ENCODE measurements at places on chromosomes 2 and 18.
A peak's percentile ranks its signal among the peaks of the same experiment; 100 is the strongest.

- no peaks in the 10 kb centered on the region for H3K36me3 ChIP-seq
- H3K27ac ChIP-seq = no peak overlapping the region
- peaks cover 7% of the 10 kb centered on the region for H3K27me3 ChIP-seq
Measured at GRCh38 chr2:109046925-109047508, 58.0 kb upstream of the EDAR start.

GRCh38 chr2:37566517-37566981 is 104.9 kb downstream of the CDC42EP3 start:
- H3K36me3 ChIP-seq = no peaks in the 10 kb centered on the region
- no peaks in the 10 kb centered on the region for H3K27me3 ChIP-seq
- H3K4me3 ChIP-seq = no peak overlapping the region
- no peak for DNase-seq
- no peak overlapping the region for H3K27ac ChIP-seq

DNA sequence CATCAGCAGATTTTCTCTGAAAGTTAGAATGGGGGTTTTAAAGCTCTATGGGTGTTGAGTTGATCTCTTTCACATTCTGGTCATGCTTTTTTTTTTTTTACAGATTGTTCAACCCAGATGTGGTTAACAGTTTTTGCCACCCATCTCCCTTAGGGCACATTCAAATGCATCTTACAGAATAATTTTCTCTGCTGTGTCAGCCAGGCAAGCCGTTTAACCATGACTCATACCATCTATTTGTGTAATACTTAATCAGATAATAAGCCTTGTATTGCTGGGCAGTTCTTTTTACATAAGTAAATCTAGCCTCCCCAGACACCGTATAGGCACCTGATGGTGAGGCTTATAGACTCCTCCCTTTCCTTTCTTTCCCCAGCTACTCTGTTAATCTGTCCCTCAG is 62.0 kb downstream of the TGIF1 start:
- no peaks in the 10 kb centered on the region for H3K36me3 ChIP-seq
- H3K4me3 ChIP-seq = no peak overlapping the region
- no peak overlapping the region for H3K27ac ChIP-seq
- H3K27me3 ChIP-seq = no peaks in the 10 kb centered on the region
- peaks cover 2% of the 10 kb centered on the region for H3K4me1 ChIP-seq
- no peak for DNase-seq

DNA sequence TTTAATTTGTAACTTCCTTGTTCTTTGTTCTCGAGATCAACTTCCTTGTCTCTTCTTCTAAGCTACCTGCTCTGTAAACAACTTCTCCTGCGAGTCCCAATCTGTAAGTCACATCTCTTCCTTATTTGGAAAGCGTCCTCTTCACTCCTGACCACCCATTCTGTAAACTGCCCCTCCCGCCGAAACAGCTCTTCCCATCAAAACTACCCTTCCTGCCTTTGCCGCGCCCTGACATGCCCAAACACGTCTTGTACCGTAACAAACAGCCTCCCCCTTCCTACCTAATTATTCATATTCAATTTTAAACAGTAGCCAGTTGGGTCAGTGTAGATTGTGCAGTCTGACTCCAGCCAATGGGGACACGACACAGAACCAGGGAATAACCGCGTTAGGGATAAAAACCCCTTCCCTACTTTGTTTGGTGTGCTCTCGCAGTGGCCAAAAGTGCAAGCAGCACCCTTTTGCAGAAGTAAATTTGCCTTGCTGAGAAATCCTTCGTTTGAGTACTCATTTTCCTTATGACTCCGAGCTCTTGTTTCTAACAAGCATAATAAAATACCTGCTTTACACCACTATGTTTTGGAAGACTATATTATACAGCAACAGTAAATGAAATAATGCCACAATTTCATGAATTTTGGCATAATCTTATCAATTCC is 39.8 kb downstream of the PIAS2 start:
- H3K27ac ChIP-seq = peak overlapping the region; percentile 52
- no peaks in the 10 kb centered on the region for H3K27me3 ChIP-seq
- peak overlapping the region; percentile 4 for H3K4me3 ChIP-seq
- no peak for DNase-seq
- peaks cover 16% of the 10 kb centered on the region for H3K4me1 ChIP-seq

GRCh38 chr18:32072321-32072720 is 19.4 kb upstream of the RNF138 start:
- peaks cover 2% of the 10 kb centered on the region for H3K4me1 ChIP-seq
- no peak overlapping the region for H3K27ac ChIP-seq
- no peak overlapping the region for H3K4me3 ChIP-seq
- H3K27me3 ChIP-seq = no peaks in the 10 kb centered on the region

DNA sequence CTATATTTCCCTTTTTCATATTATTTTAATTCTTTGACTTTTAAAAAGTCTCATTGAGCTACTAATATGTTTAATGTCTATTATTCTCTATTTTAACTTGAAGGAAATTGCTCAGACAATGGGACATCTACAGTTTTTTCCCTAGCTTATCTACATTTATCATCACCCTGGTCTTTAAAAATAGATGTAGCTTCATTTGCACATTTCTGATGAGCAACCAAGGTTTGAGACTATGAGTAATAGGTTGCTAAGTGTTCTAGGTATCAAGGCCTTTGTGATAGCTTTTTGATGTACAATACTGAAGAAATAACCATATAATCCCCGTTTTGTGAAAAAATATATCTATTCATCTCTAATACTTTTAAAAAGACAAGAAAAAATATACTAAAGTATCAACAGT is 47.0 kb downstream of the STAT4 start:
- peaks cover 2% of the 10 kb centered on the region for H3K27me3 ChIP-seq
- no peak overlapping the region for H3K27ac ChIP-seq
- DNase-seq = no peak
- no peaks in the 10 kb centered on the region for H3K36me3 ChIP-seq
- no peaks in the 10 kb centered on the region for H3K4me1 ChIP-seq

- DNase-seq = no peak
- no peaks in the 10 kb centered on the region for H3K4me1 ChIP-seq
- H3K4me3 ChIP-seq = no peak overlapping the region
- no peaks in the 10 kb centered on the region for H3K27me3 ChIP-seq
- H3K36me3 ChIP-seq = peaks cover 21% of the 10 kb centered on the region
Measured at GRCh38 chr18:36843784-36844183, 14.9 kb downstream of the KIAA1328 start.

GRCh38 chr2:177429688-177430325 is 37.2 kb downstream of the AGPS start:
- peaks cover 13% of the 10 kb centered on the region for H3K4me1 ChIP-seq
- peaks cover 68% of the 10 kb centered on the region for H3K36me3 ChIP-seq
- no peak overlapping the region for H3K4me3 ChIP-seq
- no peaks in the 10 kb centered on the region for H3K27me3 ChIP-seq
- no peak overlapping the region for H3K27ac ChIP-seq

DNA sequence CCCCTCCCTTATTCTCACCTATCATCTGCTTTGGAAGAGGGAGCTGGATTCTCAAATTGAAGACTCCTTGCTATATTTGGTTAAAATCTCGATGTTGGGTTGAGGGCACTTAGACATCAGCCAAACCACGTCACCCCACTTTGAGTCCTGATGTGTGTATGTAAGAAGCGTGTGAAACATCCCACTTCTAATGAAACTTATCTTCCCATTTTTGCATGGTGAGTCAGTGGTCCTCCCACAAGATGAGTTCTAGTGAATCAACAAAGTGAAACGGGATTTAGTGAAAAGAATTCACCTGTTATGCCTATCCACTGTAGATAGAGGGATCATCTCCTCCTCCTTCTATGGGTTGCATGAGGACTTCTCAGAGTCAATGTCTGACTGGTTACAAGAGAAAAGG is 51.4 kb upstream of the SPRED2 start:
- peaks cover 1% of the 10 kb centered on the region for H3K36me3 ChIP-seq
- no peak overlapping the region for H3K27ac ChIP-seq
- no peak for DNase-seq
- H3K27me3 ChIP-seq = peaks cover 19% of the 10 kb centered on the region
- H3K4me3 ChIP-seq = no peak overlapping the region

GRCh38 chr18:21513292-21513691 is 87.2 kb downstream of the ESCO1 start:
- H3K36me3 ChIP-seq = peaks cover 25% of the 10 kb centered on the region
- no peak for DNase-seq
- H3K27ac ChIP-seq = no peak overlapping the region
- H3K27me3 ChIP-seq = no peaks in the 10 kb centered on the region
- no peak overlapping the region for H3K4me3 ChIP-seq

- no peaks in the 10 kb centered on the region for H3K27me3 ChIP-seq
- no peak overlapping the region for H3K27ac ChIP-seq
- H3K4me3 ChIP-seq = no peak overlapping the region
- peaks cover 4% of the 10 kb centered on the region for H3K36me3 ChIP-seq
Measured at GRCh38 chr2:128467321-128467969, 148.8 kb upstream of the HS6ST1 start.

GRCh38 chr2:68330691-68331090 is 10.9 kb upstream of the CNRIP1 start:
- DNase-seq = no peak
- peaks cover 5% of the 10 kb centered on the region for H3K27me3 ChIP-seq
- H3K4me3 ChIP-seq = no peak overlapping the region
- no peaks in the 10 kb centered on the region for H3K4me1 ChIP-seq

GRCh38 chr18:596288-596881 is 403 bp upstream of the CLUL1 start:
- DNase-seq = peak; percentile 6
- peaks cover 5% of the 10 kb centered on the region for H3K27me3 ChIP-seq
- H3K4me3 ChIP-seq = no peak overlapping the region
- H3K36me3 ChIP-seq = no peaks in the 10 kb centered on the region

GRCh38 chr2:216118474-216118873 is 9.3 kb downstream of the XRCC5 start:
- peak overlapping the region; percentile 60 for H3K27ac ChIP-seq
- no peaks in the 10 kb centered on the region for H3K27me3 ChIP-seq
- H3K4me3 ChIP-seq = no peak overlapping the region
- no peak for DNase-seq

GRCh38 chr18:48818329-48819254 is 132.2 kb downstream of the SMAD7 start:
- no peak overlapping the region for H3K27ac ChIP-seq
- H3K4me3 ChIP-seq = no peak overlapping the region
- H3K27me3 ChIP-seq = no peaks in the 10 kb centered on the region
- no peaks in the 10 kb centered on the region for H3K36me3 ChIP-seq

GRCh38 chr2:135817466-135817865 is 19.5 kb downstream of the LCT start:
- no peak overlapping the region for H3K27ac ChIP-seq
- peaks cover 3% of the 10 kb centered on the region for H3K27me3 ChIP-seq
- DNase-seq = no peak
- H3K4me3 ChIP-seq = no peak overlapping the region
- no peaks in the 10 kb centered on the region for H3K36me3 ChIP-seq

Measured in memory B cell (primary cell).